ENCODE measurements at places on chromosomes 5 and 9.

DNA sequence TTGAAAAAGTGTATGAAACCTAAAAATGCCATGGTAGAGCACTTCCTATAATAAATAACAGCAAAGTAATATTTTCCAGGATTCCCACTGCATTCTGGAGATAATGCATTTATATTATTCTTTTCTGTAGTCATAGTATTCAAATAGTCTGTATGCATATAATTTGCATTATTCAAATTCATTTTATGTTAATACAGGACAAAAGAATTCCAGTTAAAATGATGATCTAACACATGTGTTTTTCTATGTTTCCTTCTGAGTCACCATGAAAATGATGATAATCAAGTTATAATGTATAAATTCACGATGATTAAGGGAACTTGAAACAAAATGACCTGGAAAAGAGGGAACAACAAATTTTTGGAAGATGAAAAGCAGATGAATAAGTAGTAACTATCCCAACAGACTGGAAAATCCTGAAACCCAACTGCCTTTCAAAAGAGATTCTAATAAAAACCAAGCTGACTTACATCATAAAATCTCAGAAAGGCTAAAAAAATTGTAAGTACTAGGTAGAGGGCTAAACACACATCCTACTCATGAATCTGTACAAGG is 358.6 kb upstream of the PAPPA start:
- DNase-seq = no peak

DNA sequence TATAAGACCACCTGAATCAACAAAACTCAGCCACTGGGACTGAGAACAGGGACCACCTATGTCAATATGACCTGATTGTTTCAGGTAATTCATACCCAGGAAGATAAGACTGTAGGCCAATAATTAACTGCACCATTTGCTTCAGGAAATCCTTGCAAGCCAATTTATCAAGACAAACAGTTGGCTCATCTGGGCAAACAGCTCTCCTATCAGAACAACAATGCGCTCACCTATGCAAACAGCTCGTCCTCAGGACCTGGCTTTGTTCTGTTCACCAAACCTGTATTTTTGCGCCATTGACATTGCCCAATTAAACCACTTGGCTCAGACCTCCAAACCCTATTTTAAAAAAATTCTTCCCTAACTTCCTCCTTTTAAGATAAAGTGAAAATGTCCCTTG is 92.3 kb upstream of the MARCHF11 start:
- DNase-seq = no peak

GRCh38 chr5:111119221-111119620 is 27.1 kb downstream of the WDR36 start:
- no peak for DNase-seq

DNA sequence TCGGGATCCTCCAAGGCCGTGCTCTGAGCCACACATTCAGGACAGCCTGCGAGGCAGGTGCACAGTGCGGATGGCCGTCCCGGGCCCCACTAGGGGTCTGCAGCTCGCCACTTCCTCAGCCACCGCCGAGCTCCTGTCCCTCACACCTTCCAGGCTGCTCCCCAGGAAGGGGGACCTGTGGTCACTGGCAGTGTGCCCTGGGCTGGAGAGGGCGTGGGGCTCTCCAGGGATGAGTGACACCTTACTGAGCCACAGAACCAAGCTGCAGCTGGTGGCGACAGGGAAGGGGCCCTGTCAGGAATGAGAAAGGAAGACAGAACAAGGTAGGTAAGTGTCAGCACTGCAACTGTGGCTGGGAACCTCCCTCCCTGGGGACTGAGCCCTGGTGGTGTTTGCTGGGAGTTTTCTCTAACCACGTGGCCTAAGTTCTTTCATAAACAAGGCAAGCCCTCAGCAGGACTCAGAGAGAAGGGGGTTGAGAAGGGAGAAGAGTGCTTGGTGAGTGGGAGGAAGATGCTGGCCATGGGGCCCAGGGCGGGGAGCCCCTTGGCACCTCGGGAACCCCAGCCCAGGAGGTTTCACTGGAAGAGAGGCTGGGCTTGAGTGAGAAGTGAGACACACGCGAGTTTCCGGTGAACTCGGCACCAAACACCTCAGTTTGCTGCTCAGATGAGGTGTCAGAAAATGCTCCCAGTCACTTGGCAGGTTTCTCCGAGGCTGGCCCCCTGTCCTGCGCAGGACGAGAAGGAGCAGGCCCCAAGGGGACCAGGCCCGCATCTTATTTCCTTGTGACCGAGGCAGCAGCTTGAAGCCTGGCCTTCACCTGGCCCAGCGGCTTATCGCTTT is 5.2 kb downstream of the IL13 start:
- DNase-seq = peak; percentile 49

GRCh38 chr5:179166886-179167841 is 107.0 kb downstream of the ZNF354C start:
- peak; percentile 73 for DNase-seq

DNA sequence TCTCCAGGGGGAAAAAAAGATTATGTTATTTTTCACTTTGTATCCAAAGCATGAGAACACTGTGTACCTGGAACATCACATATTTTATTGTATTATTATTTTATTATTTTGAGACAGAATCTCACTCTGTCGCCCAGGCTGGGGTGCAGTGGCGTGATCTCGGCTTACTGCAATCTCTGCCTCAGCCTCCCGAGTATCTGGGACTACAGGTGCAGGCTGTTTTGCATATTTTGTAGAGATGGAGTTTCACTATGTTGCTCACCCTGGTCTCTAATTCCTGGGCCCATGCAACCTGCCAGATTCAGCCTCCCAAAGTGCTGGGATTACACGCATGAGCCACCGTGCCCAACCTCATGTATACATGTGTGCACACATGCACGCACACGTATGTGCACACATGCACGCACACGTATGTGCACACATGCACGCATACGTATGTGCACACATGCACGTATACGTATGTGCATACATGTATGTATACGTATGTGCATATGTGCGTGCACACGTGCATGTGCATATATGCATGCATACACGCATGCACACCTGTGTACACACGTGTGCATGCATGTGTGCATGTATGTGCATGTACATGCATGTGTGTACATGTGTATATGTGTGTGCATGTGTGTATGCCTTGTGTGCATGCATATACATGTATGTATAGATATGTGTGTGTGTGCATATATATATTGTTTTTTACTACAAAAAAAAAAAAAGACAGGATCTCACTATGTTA is 9.5 kb upstream of the UGCG start:
- DNase-seq = no peak

- DNase-seq = no peak
Observed at GRCh38 chr9:136804509-136805206, 3.1 kb upstream of the RABL6 start.

GRCh38 chr9:114270120-114270975 is 52.5 kb upstream of the ORM1 start:
- no peak for DNase-seq

DNA sequence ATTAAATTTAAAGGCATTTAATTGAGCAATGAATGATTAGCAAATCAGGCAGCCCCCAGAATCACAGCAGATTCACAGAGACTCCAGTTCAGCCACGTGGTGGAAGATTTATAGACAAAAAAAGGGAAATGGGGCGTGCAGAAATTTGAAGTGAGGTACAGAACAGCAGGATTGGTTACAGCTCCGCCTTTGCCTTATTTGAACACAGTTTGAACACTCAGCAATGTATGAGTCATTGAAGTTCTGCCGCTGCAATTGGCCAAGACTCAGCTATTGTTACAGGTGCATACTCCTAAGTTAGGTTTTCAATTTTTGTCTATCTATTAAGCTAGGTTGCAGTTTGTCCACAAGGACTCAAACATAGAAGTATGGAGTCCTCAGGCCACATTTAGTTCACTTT is 157.7 kb upstream of the SLC12A2 start:
- DNase-seq = no peak

DNA sequence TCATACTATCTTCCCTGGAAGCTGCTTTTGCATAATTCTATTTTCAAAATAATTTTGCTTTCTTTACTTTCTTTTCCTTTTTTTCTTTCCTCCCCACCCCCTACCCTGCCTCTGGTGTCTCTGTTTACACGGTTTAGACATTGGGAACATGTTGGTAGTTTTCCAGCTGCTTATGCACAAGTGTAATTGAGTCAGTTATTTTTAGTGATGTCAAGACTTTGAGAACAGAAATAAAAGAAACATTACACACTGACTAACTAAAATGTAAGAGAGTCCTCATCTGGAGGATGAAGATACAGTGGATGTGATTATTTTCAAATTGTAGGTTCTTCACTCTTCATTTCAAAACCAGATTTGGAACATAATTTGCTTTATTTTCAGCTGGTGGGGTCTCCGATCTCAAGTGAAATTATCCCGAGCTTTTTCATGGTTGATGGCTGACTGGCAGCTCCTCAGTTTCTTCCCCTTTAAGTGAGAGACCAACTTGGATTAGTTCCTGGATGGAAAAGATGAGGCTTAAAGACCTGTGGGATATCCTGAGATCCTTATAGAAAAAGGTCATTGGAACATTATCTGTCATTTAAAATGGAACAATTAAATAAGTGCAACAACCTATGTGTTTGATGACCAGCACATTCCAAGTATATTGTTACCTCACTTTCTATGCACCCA is 154.4 kb upstream of the ZNF462 start:
- DNase-seq = no peak

DNA sequence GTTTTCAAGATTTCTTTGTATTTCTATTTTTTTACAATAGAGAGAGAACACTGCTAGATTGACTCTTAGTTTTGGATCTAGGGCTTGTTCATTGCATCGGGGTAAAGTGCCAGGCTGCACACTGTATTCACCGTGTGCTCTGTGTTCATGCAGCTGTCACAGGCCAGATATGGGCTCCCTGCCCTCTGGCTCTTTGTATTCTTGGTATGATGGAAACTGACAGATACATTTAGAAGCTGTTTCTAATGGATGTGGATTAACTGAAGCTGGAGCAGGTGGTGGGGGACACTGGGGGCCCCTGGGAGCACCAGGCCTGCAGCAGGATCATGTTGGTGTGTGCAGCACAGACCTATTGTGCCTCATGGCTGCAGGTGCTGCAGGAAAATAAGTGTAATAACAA is 28.0 kb downstream of the SLC36A1 start:
- no peak for DNase-seq

GRCh38 chr9:105257809-105258208 is 13.4 kb downstream of the SLC44A1 start:
- no peak for DNase-seq

- DNase-seq = no peak
Observed at GRCh38 chr5:164020116-164020515, 514.7 kb downstream of the MAT2B start.

DNA sequence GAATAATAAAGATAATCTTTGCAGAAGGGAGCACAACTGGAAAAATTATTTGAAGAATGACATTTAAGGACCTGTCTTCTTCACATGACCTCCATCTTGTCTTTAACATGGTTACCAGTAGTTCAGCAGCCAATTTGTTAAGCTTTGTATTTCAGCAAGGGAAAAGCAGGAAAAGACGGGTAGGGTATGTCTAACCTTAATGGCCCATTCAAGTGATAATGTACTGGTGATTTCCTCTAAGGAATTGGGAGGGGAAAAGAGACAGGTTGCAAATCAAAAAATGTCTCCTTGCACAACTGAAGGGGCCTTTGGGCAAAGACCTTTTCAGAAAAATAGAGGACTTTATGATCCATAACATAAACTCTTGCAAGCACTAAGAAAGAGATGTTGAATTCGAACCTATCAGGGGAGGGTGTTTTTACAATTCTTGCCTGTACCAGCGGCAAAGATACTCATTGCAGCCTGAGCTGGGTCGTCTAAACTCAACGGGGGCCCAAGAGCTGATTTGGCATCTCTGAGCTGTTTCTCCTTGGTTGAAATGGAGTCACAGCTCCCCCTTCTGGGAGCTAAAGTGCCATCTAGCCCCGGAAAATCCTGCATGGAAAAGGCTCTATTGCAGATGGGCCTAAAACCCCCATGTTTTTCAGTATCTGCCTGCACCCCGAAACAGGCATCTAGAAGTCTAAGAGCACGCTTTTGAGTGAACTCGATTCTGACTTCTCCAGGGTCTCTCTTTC is 3.8 kb downstream of the BRINP1 start:
- DNase-seq = no peak

- DNase-seq = no peak
Observed at GRCh38 chr9:109060191-109060590, 46.9 kb upstream of the CTNNAL1 start.

- DNase-seq = no peak
Observed at GRCh38 chr9:114370251-114370967, 17.4 kb downstream of the AKNA start.

- DNase-seq = no peak
Observed at GRCh38 chr9:88005240-88005639, 30.9 kb upstream of the CDK20 start.

GRCh38 chr5:131812371-131813160 is 15.7 kb upstream of the FNIP1 start:
- DNase-seq = no peak

- peak; percentile 78 for DNase-seq
Observed at GRCh38 chr5:172106511-172107356, 81.3 kb downstream of the STK10 start.
